Epithelial cell of proximal tubule (primary cell): ENCODE measurements at places on chromosomes 4 and X. TPM values are rescaled to one million over a fixed set of nuclear protein-coding genes. Genes with fewer than 3 reads are reported as not detected.

DNA sequence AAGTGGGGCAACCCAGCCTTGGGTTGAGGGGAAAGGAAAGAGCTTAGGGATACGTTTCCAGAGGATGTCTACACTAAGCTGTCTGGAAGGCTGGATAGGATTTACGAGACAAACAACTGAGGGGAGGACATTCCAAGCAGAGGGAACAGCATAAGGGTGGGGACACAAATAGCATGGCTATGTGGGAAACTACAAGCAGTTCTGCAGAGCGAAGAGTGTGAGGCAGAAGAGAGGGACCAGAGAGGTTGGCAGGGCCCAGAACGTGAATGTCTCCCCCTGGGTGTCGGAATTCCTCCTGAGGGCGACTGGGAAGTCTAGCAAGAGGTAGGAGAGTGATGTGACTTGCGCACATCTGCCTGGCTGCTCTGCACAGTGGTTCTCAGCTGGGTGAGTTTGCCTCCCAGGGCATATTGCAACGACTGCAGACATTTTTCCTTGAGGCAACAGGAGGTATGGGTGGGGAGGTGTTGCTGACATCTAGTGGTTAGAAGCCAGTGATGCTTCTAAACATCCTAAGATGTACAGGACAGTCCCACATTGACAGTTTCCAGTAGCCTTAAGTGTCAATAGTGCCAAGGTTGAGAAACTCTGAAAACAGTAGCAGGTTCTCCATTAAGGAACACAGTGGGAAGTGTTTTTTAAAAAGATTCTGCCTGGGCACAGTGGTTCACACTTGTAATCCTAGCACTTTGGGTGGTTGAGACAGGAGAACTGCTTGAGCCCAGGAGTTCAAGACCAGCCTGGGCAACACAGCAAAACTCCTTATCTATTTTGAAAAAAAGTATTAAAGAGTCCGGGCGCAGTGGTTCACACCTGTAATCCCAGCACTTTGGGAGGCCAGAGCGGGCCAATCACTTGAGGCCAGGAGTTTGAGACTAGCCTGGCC lies 9.2 kb downstream of the NDUFA1 start:
- no peak for DNase-seq

- DNase-seq: no peak
Observed at GRCh38 chr4:94371290-94371689, 28.7 kb upstream of the HPGDS start.

- DNase-seq: peak; percentile 27
Observed at GRCh38 chr4:17762726-17763125, 18.7 kb downstream of the FAM184B start.

DNA sequence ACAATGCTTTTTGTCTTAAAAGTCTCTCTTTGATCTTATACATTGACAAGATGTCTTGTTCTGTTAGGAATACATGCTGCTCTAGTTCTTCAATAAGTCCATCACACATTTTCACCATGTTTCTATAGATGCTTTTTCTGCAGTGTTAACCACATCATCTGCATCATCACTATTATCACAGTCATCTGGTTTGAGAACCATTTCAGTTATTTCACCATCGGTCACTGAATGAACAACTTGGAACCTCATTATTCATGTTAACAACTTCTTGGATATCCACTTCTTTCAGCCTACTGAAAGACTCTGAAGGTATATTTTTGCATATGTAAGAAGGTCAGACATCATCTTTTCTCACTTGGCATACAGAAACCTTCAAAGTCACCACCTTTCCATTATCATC lies 975.2 kb downstream of the STIM2 start:
- DNase-seq: no peak

- no peak for DNase-seq
Observed at GRCh38 chr4:89486042-89486441, 178.4 kb upstream of the GPRIN3 start.

GRCh38 chrX:40867352-40867751 lies 132.0 kb upstream of the MED14 start:
- peak; percentile 51 for DNase-seq

DNA sequence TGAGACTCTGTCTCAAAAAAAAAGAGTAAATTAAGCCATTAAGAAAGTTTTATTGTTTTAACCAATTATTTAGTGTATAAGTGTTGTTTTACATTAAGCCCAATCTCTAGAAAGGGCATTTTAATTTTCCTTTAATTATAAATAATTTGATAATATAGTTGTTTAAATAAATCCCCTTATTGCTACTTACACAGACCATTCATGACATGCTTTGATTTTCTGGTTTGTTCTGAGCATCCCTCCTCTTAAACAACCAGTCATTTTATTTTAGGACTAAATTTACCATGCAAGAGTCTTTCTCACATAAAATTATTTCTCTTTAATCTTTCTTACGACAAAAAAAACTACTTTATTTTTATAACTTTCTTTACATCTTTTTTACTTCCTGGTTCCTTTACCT lies 23.5 kb upstream of the PAGE5 start:
- DNase-seq: no peak

DNA sequence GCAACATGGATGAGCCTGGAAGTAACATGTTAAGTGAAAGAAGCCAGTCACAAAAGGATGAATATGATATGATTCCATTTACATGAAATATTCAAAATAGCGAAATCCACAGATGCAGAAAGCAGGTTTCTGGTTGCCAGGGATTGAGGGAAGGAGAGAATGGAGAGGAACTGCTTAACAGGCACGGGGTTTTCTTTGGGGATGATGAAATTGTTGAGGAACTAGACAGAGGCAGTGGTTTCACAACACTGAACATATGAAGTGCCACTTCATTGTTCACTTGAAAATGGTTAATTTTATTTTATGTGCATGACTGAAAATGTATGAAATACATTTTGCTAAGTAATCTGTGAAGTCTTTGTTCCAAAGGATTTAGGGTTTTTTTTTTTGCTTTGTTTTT lies 182.5 kb upstream of the TBL1X start:
- DNase-seq: no peak

DNA sequence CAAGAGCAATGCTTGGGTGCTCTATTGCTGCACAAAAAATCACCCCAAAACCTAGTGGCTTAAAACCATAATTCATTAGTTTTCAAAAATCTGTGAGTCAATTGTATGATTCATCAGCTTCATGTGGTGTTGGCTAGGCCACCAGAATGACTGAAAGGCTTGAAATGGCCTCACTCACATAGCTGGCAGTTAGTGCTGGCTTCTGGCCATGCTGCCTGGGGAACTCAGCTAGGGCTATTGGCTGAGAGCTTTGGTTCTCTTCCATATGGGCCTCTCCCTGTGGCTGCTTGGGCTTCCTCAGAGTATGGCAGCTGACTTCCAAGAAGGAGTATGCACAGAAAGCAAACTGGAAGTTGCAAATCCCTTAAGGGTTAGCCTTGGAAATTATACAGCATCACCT lies 3.1 kb upstream of the MTMR1 start:
- no peak for DNase-seq

DNA sequence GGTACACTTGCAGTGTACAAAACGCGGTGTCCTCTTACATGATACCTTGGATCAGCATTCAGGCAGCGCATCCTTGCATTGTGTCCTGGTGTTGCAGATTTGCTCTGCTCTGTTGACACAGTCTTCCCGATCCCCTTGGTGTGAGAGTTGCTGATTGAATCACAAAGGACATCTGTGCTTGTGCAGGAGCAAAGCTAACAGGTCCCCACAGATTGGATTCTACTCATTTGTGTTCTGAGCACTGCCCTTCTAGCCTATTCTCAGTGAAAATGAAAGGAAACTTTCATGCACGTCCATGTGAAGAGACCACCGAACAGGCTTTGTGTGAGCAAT lies 171.4 kb downstream of the FRMPD4 start:
- no peak for DNase-seq

- DNase-seq: no peak
Observed at GRCh38 chrX:130025256-130025655, 42.8 kb downstream of the BCORL1 start.

- DNase-seq: no peak
Observed at GRCh38 chr4:83382850-83383249, 48.2 kb upstream of the HPSE start.

DNA sequence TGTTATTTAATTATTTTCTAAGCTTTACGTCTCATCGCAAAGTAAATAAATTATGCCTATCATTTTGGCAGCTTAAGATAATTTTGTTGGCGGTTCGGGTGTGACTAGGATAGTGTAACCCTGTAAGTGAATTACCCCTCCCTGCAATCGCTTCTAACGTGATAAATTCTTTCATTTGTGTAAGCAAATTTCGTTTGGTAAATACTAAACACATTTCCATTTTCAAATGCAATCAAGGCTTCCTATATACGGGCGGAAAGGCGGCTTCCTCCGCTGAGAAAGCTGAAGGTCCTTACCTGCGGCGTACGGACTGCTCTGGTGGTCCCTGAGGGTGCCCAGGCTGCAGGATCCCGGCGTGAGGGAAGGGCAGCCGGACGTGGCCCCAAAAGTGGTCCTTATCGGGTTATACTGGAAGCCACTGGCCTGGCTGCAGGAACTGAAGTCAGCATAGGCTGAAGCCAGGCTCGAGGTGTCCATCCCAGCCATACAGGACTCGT lies 403 bp downstream of the PHOX2B start:
- no peak for DNase-seq

- no peak for DNase-seq
Observed at GRCh38 chr4:37927434-37927833, 32.8 kb upstream of the PTTG2 start.

DNA sequence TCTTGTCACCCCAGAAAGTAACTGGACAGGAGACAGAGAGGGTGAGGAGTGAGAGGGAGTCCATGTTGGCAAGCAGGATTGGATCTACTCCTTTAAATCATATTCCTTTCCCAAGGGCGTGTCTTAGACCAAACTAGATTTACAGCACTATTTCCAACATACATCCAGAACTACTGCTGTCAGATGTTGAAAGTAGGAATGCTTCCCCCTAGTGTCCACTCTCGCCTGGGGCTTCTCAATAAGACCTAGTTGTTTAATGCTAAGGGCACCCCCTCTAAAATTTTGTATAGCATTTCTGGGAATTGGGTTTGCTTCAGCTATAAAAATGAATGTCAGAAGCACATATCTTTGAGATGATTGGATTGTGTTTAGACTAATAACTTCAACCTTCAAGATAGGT lies 13.3 kb downstream of the OFD1 start:
- DNase-seq: no peak

- no peak for DNase-seq
Observed at GRCh38 chr4:96154676-96155075, 314.8 kb downstream of the PDHA2 start.

- no peak for DNase-seq
Observed at GRCh38 chrX:8845469-8845868, 44.3 kb upstream of the FAM9A start.

DNA sequence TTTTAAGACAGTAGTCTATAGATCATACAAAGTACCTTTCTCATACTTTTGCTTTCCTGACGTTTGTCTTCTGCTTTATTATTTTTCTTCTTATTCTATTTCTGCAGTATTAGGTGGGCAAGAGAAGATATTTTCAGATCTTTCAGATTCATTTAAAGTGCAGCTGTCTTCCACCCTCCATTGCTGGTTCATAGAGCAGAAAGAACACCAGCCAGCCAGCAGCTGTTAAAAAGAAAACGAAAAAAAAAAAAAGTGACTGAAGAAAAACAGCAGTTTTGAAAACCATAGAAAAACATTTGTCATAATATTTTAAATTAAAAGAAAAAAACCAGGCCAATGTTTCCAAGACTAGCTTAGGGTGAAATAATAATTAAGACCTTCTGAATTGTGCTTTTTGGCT lies 42.9 kb downstream of the SMAD1 start:
- DNase-seq: no peak

- DNase-seq: no peak
Observed at GRCh38 chr4:40190880-40191815, 5.7 kb upstream of the RHOH start.

DNA sequence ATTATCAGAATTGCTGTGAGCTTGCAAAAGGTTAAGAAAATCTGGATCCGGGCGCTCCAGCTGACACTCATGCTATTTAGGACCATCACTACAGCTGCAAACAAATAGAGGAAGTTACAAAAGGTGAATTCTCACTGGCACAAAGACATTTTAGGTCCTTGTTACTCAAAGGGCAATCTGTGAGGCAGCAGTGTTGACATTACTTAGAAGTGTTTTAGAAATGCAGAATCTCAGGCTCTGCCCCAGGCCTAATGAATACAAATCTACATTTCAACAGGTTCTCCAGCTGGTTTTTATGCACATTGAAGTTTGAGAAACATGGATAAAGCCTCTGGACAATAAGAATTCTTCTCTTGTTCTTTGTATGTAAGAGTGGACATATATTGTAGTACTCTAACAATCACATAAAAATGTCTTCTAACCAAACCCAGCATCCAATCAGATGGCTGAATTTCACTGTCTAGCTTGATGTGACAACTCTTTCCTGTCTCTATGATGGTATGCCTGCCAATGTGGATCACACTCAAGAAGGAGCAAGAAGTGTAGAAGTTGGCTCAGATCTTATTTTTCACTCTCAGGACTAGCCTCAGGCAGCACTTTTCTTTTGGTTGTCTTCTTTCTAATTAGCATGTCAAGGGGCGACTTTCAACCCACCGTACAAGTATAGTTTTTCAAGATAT lies 18.8 kb downstream of the SLC7A11 start:
- no peak for DNase-seq

- no peak for DNase-seq
Observed at GRCh38 chr4:8092282-8092681, 66.3 kb downstream of the ABLIM2 start.

DNA sequence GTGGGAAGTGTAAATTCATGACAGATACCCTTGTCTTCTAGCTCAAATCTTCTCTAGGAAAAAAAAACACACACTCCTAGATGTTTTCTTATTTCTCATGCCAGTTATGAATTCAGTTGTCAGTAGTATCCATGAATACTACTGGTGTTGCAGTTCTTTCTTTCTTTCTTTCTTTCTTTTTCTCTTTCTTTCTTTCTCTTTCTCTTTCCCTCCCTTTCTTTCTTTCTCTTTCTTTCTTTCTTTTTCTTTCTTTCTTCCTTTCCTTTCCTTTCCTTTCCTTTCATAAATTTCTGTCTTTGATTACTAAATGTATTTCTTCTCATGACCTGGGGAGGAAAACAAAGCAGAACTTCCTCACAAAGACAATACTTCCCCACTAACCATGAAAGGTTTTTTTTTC lies 253.8 kb downstream of the PCDH7 start:
- DNase-seq: no peak

DNA sequence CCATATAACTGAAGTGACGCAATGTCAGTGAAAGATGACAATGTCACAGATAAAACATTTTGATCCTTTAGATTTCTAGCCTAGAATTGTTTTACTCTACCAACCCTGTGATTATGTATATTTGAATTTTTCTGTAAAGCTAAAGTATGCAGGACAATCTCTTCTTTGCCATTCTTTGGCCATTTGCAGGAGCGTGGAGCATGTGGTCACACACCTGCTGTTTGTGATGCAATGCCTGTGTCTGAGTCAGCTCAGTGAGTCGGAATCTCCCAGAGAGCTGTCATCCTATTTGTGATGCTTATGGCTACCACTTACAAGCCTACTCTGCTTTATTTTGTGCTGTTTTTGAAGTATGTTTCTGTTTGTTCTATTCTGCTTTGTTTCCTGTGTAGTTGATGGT lies 214.5 kb downstream of the NAF1 start:
- peak; percentile 59 for DNase-seq

The SPARCL1 gene
- not detected in 2 replicates for total RNA-seq

The AR gene
- 0.40 TPM in 1 of 2 replicates, not detected in the other for total RNA-seq

The SPATA18 gene
- 4.1 and 8.5 TPM in 2 replicates for total RNA-seq

The TEX13D gene
- not detected in 2 replicates for total RNA-seq

The FAM9B gene
- not detected in 2 replicates for total RNA-seq

The HSFX3 gene
- not detected in 2 replicates for total RNA-seq

The EDA gene
- 0.80 and 1.6 TPM in 2 replicates for total RNA-seq

The CABS1 gene
- not detected in 2 replicates for total RNA-seq

The CT45A6 gene
- not detected in 2 replicates for total RNA-seq

The FAM193A gene
- 12.9 and 14.6 TPM in 2 replicates for total RNA-seq

The KDR gene
- total RNA-seq: 0.29 and 1.4 TPM in 2 replicates

The PPP1R2C gene
- total RNA-seq: not detected in 2 replicates

The ARAP2 gene
- total RNA-seq: 8.7 and 10.1 TPM in 2 replicates

The MAGEA1 gene
- not detected in 2 replicates for total RNA-seq

The PWWP3B gene
- total RNA-seq: 0.06 and 0.36 TPM in 2 replicates
